ENCODE measurements at places on chromosomes 1 and 21.

DNA sequence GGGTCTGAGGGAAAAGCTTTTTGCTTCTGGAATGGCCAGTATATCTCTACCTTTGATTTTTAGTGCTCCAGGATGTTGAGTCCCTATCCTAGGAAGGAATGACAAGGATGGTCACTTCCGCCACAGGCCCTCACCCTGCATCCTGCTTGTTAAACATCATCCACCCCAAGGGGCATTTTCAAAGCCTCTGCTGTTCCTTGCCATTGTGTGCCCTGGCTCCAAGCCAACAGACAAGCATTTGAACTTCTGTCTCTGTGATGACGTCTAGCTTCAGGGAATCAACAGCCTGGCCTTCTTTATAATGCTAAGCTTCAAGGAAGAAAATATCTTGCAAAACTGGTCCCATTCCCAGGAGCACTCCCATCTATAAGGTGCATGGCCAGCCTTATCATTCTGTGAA, 12.3 kb upstream of the JAM2 start:
- DNase-seq = no peak

DNA sequence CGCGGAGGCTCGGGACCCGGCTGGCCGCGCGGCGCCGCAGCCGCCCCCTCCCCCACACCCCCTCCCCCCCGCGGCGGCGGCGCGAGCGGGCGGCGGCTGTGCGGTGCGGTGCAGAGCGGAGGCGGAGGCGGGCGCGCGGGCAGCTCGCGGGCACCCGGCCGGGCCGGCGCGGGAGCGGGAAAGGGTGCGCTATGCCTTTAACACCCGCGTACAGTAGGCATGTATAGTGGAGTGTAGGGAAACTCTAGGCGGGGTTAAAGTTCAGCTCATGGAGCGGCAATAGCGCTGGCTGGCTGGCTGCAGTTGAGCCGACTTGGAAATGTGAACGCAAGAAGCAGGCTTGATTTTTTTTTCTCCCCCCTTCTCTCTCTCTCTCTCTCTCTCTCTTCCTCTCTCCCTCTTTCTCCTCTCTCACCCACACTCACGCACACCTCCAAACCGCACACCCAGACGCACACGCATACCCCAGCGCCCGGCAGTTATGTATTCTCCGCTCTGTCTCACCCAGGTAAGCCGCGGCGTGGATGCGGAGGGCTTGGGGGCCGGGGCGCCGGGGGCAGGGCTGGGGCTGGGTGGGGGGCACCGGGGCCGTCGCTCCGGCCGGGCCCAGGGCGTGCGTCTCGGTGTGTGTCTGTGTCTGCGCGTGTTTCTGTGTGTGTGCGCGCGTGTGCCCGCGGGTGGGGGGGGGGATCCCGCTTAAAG, at the start of gene NFIA:
Gene NFIA (plus strand): TSS at position 251 of the 702 bp plus-strand sequence.
- DNase-seq = no peak

DNA sequence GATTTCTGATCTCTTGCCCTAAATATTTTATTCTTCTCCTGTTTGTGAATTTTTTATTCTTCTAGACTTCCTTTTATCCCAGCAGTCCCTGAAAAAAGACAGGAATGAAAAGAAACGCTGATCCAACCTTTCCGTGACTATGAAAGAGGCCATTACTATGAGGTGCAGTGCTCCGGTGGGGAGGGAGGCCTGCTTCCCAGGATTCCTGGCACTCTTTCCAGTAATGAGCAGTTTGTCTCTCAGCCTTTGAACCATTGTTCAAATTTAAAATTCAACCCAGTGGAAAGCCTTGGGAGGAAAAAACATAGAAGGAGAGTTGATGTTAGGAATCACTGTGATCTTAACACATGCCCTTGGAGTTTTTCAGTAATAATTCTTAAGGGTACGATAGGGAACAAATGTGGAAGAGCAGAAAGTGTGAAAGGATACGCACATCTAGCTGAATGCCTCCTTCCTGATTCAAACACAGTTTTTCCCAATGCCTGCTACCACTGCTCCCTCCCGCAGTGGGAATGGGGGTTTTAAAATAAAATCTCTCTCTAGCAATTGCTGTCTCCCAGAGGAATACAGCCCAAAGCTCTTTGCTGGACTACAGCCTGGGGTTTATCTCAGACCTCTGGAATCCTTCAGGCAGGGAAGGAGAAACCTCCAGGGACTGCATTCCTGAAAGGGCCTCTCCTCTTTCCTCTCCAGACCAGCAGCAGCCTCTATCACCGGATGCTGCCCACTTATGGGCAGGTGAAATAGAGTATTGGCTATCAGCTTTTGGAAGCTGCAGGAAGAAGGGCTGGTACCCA, 6.1 kb downstream of the IER5 start:
- DNase-seq = no peak

DNA sequence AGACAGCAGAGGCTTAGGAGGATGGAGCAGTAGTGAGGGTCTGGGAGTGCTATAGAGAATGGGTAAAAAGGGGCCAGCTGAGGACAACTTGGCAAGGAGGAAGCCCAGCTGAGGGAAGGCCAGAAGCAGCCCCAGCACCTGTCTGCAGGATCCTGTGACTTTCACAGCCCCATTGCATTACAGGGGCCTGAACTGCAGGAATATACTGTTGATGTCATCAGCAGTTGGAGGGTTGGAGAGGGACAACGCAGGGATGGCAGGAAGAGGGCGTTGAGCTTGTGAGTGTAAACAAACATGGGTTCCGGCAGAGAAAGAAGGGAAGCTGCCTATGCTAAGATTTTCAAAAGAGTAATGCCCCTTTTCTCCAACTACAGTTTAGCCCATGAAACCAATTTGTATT, 628.5 kb downstream of the SMYD3 start:
- DNase-seq = no peak

- no peak for DNase-seq
Observed at GRCh38 chr1:96388421-96389310, 332.9 kb upstream of the PTBP2 start.

DNA sequence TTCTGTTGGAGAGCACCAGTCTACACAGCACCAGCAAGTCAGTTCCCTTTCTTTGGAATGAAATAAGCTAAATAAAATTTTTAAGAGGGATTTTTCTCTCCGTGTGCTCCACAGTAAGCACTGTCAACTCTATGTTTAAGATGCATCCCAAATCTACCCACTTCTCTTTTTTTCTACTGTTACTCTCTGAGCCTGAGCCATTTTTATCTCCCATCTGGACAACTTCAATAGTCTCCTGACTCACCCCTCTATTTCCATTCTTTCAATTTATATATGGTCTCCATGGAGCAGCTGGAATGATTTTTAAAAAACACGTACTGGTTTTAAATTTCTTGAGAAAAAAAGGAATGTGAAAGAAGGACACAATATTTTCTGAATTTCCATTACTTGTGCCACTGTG, 24.7 kb upstream of the CCT8 start:
- DNase-seq = no peak

DNA sequence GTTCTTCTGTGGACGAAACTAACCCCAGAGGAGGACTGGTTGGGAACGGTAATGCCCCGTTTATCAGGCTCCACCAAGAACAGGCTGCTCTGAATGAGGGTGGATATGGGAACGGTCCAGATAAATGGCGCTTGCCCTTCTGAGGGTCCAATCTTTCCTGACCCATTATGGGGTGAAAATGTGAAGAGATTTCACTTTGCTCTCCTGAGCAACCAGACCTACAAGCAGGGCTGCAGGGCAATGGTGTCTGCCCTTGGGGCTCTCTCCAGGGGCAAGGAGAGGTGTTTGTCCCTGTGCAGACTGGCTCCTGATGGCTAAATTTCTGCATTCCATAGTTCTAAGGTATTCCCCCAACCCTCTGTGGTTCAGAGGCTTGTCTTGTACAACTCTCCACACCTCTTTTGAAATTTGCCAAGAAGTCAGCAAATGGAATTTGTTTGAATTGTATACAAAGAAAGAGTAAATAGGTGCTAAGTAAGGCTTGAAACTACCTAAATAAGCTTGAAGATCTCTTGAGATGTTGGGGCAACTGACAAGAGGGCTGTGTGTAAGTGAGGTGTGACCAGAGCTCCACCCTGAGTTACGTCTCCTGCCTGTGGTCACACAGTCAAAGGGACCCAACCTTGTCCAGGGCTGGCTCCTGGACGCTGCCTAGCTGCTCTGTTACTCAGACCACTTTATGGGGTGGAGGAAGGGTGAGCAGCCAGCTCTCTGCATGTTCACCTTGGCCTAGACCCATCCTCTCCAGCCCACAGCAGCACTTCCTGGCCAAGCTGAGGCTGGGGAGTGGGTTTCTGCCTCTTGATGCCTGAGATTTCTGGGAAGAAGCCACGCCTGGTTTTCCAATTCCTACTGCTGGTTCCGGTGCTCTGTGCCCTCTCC, 24.8 kb downstream of the SLC2A1 start:
- DNase-seq = no peak

DNA sequence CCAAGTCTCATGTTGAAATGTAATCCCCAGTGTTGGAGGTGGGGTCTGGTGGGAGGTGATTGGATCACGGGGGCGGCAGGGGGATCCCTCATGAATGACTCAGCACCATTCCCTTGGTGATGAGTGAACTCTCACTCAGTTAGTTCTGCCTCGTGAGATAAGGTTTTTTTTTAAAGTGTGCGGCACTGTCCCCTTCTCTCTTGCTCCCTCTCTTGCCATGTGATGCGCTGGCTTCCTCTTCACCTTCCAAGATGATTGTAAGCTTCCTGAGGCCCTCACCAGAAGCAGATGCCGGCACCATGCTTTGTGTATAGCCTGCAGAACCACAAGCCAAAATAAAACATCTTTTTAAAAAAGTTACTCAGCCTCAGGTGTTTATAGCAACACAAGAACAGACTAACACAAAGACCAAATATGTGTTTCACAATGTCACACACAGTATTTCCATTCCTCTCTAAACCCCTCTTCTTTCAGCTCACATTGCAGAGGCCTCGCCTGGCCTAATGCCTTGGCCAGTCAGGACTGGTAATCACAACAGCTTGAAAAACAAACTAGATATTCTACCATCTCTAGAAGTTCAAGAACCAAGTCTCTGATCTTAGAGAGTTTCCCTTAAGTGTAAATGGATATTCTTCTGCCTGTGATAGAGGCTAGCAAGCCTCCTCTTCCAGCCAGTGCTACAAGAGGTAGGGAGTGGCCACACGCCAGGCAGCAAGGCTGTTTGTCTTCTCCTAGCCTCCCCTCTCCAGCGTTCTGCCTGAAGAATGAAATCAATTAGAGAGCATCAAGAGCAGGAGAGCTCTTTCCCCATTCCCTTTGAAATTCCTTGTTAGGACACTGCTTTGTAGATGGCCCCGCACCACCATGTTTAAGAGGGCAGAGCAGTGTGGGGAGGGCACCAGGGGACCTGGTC, 19.6 kb upstream of the RAP1A start:
- no peak for DNase-seq

DNA sequence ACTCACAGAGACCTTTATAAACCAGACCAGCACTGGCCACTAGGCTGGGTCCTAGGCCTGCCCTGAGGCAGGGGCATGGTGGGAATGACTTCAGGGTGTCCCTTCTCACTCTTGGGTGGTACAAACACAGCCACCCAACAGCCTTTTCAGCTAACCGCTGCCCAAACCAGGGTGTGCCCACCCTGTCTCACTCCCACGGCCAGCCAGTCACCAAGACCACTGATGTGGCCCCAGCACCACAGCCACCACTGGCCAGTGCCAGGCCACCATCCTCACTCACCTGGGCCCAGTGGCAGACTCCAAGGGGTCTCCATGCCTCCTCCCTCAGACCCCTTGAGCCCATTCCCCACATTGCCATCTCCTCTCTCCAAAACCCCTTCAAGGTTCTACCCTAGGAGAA, 27.8 kb downstream of the TAS1R2 start:
- no peak for DNase-seq

DNA sequence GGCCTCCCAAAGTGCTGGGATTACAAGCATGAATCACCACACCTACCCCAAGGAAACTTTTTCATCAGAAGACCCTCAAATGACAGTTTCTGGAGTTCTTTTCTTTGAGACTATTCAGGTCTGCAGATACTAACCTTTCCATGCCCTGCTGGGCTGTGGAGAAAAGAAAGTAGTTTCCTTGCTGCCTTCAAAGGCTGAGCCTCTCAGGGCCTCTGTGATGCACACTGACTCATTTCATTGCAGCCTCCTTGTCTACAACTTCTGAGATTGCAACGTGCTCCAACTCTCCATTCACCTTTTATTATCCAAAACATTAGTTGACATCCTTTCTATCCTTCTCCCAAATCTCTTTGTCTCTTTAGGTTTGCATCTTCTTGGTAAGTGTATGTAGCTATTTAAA, 8.8 kb upstream of the SAMSN1 start:
- DNase-seq = no peak

- DNase-seq = no peak
Observed at GRCh38 chr1:224387943-224388342, 31.3 kb downstream of the CNIH4 start.

- DNase-seq = no peak
Observed at GRCh38 chr1:57158604-57158998, 192.8 kb upstream of the C8B start.

- DNase-seq = no peak
Observed at GRCh38 chr21:34299168-34299539, 64.7 kb upstream of the KCNE2 start.

DNA sequence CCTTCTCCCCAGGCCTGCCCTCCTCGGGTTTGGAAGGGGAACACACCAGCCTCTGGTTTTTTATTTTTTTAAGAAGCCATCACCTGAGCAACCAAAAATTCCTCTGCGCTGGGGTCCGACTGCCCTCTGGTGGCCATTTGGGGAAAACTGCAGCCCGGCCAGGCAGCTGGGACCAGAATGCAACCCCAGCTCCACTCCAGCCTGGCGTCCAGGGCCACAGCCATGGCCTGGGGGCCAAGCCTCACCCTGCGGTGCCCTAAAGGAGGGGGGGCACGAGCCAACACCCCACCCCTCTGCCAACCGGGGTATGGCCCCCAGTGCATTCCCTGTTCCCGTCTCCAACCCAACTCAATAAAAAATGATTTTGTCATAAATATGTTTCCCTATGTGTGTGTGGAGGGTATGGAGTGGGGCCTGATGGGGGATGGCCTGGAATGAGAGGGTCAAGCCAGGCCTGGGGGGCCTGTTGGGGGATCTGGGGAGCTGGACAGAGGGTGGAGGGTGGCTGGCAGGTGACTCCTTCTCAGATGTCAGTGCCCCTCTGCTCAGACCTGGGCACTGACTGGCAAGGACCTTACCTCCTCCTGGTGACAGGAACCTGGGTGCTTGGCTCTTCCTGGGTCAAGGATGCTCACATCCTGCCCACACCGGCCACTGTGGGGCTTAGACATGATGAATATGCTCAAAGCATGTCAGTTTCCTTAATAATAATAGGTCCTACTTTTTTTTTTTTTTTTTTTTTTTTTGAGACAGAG, 3.2 kb downstream of the GPR3 start:
- DNase-seq = peak; percentile 66

DNA sequence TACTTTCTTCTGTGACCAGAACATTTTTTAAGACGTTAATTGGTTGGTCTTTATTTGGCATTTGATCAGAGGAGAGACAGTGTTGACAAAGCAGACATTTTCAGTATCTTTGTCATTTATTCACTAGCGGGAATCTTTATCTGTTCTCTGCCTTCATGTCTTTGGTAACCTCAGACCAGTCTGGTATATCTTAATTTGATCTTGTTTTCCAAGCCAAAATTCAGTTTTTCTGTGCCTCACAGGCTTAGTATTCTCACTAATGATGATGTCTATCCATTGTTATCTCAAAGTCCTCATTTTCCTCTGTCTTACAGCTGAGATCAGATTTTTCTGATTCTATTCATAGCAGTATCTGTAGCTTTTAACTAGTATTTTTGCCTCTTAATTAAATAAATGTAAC, 158.7 kb downstream of the GPR52 start:
- no peak for DNase-seq
